Non-pigmented ciliary epithelial cell (primary cell): ENCODE measurements at places on chromosomes 11 and 22.

- no peak for DNase-seq
Measured at GRCh38 chr11:19208959-19209546, 7.3 kb upstream of the CSRP3 start.

DNA sequence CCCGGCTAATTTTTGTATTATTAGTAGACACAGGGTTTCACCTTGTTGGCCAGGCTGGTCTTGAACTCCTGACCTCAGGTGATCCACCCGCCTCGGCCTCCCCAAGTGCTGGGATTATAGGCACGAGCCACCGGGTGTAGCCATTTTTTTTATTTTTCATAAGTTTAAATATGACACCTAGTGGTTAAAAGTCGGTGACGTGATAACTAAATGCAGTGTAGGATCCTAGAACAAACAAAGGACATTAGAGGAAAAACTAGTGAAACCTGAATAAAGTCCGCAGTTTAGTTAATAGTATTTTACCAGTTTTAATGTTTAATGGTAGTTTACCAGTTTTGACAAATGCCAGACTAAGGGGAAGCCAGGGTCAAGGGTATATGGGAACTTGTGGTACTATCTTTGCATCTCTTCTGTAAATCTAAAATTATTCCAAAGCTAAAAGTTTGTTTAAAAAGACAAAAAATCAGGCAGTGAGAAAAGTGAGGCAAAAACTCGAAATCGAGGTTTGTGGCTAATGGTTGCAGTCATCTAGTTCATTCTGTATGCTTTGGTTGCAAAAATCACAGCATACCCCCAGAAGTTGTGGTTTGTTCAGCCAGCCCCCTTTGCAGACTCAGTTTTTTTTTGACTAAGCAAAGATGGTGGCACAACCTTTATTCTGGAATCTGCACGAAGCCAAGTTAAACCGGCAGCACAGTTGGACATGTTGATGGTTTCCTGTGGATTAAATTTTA, 29.6 kb downstream of the TOM1 start:
- no peak for DNase-seq

- DNase-seq, result no peak
Measured at GRCh38 chr11:14021738-14022137, 59.2 kb downstream of the SPON1 start.

DNA sequence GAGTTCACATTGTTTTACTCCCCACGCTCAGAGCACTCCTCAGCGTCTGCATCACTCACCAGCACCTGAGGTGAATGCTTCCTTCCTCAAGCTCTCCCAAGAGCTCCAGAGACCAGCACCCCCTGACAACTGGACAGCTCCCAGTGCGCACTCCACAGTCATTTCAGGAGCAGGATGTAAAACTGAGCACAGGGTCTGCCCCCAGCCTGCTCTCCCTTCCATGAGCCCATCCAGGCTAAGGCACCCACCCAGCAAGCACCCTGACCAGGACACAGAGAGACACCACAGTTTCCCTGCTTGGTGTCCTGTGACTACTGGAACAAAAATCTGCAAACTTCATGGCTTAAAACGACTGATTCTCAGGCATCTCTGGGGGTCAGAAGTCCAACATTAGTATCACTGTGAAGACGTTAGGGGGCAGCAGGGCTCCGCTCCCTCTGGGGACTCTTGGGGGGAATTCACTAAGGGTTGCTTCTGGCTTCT, 3.3 kb downstream of the SCGB1D2 start:
- DNase-seq, result no peak

- DNase-seq, result no peak
Measured at GRCh38 chr11:44833877-44834452, 107.2 kb downstream of the TSPAN18 start.

DNA sequence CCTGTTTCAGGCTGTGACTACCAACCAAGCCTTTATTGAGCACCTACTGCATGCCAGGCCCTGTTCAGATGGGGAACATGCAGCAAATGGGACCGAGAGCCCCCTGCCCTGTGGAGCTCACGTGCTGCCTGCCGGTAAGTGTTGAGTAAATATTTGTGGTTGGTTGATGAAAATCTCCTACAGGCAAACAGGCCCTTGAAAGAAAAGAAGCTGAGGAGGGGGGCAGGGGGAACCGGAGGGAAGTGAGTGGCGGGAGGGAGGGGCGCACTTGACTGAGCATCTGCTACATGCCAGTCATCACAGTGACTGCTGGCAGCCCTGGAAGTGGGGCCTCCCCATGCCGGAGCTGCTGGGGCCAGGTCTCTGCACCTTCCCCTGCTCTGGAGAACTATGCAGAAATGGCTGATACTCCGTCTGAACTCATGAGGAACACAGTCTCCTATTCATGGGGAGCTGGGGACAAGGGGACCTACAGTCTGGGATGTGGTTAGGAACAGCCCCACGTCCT, 34.2 kb downstream of the MACROD1 start:
- no peak for DNase-seq

GRCh38 chr11:118398791-118399559, 2.4 kb upstream of the ATP5MG start:
- no peak for DNase-seq

- peak; percentile 31 for DNase-seq
Measured at GRCh38 chr22:19909350-19910179, 32.0 kb upstream of the COMT start.

DNA sequence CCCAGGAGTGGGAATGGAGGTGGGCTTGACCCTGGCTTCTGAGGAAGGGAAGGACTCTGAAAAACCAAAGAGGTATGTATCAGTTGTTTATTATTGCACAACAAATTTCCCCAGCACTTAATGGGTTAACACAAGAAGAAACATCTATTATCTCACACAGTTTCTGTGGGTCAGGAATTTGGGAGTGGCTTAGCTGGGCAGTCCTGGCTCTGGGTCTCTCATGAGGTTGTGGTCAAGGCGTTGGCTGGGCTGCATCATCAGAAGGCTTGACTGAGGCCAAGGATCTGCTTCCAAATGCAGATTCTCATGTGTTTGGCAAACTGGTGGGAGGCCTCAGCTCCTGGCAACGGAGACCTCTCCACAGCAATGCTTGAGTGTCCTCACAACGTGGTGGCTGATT, 17.5 kb upstream of the SMIM38 start:
- no peak for DNase-seq

- no peak for DNase-seq
Measured at GRCh38 chr11:124918950-124919349, at the start of gene HEPN1. Gene HEPN1, plus strand, starts transcription at chr11:124919250.

- no peak for DNase-seq
Measured at GRCh38 chr11:25655636-25656035, 676.3 kb upstream of the ANO3 start.

DNA sequence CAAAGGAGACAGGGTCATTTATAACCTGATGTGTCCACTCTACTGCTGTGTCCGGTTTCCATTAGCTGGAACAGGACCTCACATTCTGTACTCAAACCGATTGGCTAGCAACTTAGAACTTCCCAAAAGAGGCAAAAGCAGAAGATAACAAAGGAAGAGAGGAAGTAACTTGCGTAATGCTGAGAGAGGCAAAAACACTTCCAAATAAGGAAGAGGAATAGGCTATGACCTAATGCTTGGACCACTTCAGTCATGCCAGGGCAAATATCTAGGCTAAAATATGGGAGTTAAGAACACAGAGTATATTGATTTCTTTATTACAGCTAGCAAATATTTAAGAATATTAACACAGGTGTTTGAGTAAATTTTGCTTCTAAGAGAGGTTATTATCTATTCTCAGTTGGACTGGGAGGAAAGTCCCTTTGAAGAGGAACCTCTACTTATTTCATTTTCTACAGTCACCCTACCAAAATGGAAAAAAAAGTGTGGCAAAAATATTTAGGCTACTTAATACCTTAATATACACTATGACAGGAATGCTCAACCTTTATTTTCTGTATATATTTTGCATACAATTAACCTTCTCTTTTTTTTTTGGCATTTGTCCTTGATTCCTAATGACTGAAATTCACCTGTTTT, 499.8 kb upstream of the CHORDC1 start:
- no peak for DNase-seq

DNA sequence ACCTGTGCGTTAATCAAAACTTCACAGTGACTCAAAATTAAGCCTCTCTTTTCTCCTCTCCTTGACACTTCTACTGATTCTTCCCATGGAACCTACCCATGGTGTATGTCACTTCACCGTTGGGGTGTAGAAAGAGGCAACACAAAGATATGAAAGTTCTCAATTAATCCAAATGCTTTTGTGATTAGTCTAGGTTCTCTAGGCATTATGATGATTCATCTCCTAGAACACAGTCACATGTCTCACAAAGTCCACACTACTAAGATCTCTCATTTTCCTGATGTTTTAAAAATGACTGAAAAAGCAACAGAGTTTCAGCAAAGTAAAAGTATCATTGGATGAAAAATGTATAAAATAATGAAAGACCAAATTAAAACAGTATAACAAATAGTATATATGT, 13.7 kb upstream of the SCGB2A2 start:
- DNase-seq, result no peak

GRCh38 chr11:84130646-84131427, 844.7 kb upstream of the CCDC90B start:
- DNase-seq, result no peak

- DNase-seq, result no peak
Measured at GRCh38 chr22:20175597-20175900, 24.7 kb upstream of the CCDC188 start.

GRCh38 chr11:44622721-44623258, 57.3 kb downstream of the CD82 start:
- no peak for DNase-seq

GRCh38 chr11:120116966-120117365, 20.9 kb downstream of the TRIM29 start:
- no peak for DNase-seq

- DNase-seq, result no peak
Measured at GRCh38 chr11:70434813-70435278, 36.5 kb downstream of the CTTN start.

- no peak for DNase-seq
Measured at GRCh38 chr11:8712506-8712905, 29.9 kb downstream of the RPL27A start.

DNA sequence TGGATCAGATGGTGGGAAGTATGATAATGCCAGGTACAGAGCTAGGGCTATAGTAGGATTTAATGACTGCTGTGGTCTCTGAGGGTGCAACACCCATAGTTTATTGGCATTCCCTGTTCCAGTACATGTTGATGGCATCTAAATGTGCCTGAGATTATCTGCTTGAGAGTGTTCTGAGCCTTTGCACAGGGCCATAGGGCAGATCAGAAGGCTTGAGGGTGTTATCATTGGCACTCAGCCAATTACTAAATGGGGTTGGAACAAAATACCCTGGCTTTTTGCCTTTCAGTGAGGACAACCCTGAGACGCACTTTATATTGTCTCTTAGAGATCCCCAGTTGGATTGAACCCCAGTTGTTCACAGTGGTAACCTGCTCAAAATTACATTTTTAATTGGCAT, 6.7 kb downstream of the SLC5A12 start:
- no peak for DNase-seq

GRCh38 chr11:110124605-110125004, 31.4 kb downstream of the ZC3H12C start:
- DNase-seq, result no peak

- DNase-seq, result no peak
Measured at GRCh38 chr22:24146194-24146616, 35.1 kb upstream of the SUSD2 start.

DNA sequence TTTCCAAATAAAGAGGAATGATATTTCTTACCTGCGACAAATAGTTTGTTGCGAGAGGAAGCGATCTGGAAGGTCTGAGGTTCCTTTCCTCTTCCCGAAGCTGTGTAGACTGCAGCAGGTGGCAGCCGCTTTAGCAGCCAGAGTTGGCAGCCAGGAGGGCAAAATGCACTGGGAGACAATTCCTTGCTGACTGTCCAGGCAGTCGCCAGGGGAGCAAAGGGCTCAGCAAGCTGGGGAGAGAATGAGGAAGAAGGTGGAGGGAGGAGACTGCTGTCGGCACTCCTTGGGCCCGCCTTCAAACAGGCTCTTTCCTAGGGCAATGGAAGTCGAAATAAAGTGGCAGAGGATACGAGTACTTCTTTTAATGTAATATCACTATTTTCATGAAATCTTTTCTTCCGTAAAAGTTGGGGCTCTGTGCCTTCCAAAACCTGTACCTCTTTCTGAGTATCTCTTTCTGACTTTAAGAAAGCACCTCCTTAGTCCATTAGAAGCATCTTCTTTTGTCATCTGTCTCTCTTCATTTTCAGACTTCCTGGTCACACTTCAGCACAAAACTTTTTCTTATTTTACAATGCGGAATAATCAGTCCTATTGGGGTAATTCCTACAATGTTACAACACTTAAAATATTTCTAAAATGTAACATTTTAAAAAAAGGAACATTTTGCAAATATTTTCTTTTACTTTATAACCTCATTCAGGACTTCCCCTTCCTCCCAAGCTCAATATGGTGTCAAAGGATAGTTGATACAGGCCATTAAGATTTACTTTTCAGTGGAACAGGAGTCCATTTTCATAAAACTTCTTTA, at the start of gene IL18:
Gene IL18 (minus strand): TSS at position 220 of the 811 bp plus-strand sequence. CDS start 9,041 bp downstream, outside the sequence.
- no peak for DNase-seq

DNA sequence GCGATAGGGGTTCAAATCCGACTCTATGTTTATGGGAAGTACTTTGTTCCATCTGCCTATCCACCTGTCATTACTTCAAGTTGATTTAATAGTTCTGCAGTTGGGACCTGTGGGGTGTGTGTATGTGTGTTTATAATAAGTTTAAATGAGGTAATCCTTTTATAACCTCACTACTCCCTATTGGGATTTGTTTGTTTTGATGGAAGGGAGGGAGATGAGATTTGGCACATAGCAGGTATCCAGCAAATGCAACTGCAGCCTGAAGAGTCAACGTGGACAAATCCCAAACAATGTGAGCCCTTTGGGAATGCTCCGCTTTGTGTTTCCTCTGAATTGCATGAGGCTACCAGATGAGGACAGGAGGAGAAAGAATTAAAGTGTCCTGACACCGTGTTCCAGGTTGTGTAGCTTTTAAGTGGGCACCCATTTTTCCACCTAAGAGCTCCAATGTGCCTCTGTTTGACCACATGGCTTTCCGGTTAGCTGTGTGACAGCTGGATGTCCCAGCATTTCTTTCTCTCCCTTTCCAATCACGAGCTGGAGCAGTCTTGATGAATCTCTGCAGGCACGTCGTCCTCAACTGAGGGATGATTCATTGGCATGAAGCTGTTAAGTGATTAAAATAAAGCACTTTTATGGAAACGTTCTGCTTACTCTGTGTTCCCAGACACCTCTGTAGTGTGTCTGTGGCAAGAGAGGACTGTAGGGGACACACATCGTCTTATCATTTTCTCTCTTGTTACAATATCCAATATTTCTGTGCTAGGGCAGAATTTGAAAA, 610.7 kb downstream of the NTM start:
- no peak for DNase-seq

DNA sequence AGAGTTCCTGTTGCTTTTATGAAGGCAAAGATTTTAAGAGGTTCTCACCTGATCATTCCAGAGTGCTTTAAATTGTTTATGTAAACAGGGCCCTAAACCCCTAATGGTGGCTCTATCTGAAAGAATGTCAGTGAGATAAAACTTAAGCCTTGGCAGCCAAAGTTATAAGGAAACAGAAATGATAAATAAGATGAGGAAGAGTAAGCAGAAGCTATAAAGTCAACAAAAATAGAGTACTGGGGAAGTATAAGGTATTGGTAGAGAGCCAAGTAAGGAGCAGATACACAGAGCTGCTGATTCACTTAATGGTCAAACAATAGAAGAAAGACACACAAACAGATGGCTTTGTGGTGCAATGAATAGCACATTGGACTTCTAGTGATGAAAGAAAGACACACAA, 37.9 kb downstream of the TMPRSS5 start:
- DNase-seq, result no peak

- no peak for DNase-seq
Measured at GRCh38 chr22:49271831-49272230, 555.8 kb downstream of the BRD1 start.

GRCh38 chr11:2137202-2138067, 1.8 kb downstream of the IGF2 start:
- DNase-seq, result no peak
